Stimulated activated CD8-positive, alpha-beta memory T cell treated with anti-CD3 and anti-CD28 coated beads, Interleukin-7, amount 100 ng/mL, for 48 hours (primary cell): ENCODE measurements at places on chromosomes 16 and 17.

DNA sequence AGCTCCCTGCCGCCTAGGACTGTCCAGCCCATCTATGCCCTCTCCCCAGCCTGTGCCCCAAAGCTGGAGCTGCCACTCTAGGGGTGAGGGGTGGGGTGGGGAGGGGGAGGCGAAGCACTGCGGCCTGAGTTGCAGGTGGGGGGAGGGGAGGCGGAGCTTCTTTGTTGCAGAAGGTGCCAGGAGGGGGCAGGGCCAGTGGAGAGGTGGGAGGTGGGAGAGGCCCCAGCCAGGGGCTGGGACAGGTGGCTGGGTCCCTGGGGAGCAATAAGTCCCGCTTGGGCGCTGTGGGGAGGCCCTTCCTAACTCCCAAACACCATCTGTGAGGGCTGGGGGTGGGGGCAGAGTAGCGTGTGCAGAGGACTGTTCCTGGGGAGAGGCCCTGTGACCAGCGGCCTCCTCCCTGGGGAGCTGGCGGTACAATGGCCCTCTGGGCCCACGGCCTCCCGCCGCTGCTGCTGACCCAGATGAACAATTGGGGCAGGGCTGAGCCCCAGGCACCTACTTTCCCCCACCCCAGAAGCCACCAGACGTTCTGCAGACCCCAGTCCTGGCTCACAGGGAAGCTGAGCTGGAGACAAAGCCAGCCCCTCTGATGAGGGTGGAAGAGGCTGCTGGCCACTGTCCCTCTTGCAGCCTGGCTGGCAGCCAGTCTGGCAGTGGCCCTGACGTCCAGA lies 2.2 kb upstream of the NTN3 start:
- no peak for DNase-seq

- DNase-seq, result no peak
Observed at GRCh38 chr16:15599303-15600070, 43.5 kb downstream of the MARF1 start.

GRCh38 chr16:16108759-16109158 lies 114.5 kb downstream of the ABCC6 start:
- no peak for DNase-seq

DNA sequence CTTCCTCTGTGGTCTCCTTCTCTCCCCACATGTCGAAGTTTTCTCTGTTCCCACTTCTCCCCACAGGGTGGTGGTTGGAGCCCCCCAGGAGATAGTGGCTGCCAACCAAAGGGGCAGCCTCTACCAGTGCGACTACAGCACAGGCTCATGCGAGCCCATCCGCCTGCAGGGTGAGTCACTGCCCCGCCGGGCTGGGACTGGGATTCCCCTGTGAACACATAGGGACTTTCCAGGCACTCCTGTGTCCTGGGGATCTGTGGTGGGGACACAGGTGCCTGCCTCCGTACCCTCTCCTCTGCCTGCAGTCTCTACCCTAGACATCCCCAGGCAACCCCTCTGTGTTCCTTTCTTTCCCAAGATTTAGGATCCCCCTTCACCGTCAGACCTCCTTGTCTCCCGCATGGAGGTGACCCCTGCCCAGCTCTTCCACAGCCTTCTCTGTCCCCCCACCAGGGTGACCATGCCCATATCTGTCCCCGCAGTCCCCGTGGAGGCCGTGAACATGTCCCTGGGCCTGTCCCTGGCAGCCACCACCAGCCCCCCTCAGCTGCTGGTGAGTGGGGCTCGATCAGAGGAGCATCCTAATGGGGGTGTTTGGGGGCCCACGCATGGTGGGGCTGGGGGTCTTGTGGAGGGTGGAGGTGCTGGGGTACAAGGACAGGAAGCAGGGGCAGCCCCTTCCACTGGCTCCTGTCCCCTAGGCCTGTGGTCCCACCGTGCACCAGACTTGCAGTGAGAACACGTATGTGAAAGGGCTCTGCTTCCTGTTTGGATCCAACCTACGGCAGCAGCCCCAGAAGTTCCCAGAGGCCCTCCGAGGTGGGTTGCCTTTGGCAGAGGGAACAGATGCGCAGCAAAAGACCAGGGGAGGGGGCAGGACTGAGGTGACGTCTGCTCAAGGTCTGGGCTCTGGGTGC lies 5.8 kb downstream of the ITGAM start:
- peak; percentile 83 for DNase-seq

DNA sequence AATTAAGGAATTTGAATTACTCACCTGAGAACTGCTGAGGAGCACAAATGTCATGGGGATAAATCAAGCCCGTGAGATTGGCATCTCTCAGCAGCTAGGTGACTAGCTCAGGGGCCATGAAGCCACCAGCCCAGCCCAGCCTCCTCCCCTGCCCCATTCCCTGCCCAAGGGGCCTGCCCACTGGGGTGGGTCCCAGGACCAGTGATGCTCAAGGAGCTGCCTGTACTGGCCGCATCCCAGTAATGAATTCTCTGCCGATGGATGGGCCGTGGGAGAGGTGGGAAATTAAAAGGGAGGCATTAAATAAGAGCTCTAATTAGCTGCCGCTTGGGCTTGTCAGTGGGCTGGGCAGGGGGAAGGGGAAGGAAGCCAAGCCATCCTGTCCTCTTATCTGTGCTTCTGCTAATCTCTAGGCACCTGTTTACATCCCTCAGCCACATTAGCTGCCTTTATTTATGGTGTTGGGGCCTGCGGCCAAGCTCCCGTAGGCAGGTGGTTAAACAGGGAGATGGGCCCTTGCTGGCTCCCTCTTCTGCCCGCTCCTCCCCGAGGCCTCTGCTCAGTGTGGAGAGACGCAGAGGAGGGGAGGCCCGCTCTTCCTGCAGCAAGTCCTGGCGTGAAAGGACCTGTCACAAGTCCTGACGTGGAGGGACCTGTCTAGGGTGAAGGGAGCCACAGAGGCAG lies 48.8 kb downstream of the PIPOX start:
- DNase-seq, result no peak

GRCh38 chr17:45370949-45371413 lies 54.2 kb upstream of the MAP3K14 start:
- DNase-seq, result no peak

GRCh38 chr17:6066183-6066948 lies 3.8 kb upstream of the WSCD1 start:
- no peak for DNase-seq

DNA sequence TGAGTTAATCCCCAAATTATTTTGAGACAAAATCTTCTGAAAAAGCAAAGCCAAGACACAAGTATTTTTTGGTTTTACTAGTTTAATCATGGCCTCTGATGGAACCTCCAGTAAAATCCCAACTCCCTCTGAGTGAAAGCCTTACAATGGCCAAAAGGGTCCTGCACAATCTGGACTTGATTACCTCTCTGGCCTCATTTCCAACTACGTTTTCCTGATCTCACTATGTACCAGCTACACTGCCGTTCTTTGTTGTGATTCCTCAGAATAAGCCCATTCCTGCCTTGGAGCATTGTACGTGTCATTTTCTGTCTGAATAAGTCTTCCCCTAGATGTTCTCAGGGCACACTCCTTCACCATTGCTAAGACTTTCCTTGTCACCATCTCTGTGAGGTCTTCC lies 37.3 kb downstream of the SPOP start:
- no peak for DNase-seq

DNA sequence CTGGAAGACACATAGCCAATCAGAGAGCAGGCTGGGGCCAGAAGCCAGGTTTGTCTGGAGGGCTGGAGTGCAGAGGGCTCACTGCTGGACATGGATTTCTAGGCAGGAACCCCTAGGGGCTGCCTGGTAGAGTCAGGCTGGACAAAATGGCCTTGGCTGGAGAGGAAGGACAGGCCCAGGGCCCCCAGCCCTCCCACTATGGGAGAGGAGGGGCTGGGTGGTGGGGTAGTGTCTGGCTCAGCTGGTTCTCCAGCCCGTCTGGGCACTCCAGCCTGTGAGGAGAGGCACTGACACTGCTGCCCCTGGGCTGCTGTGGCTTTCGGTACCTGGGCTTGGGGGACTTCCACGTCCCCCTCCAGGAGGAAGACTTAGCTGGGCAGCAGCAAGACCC lies 21.7 kb upstream of the DOK4 start:
- no peak for DNase-seq

- no peak for DNase-seq
Observed at GRCh38 chr16:75236736-75237397, 14.6 kb downstream of the BCAR1 start.

- no peak for DNase-seq
Observed at GRCh38 chr17:33492731-33493265, 199.7 kb upstream of the ASIC2 start.

- no peak for DNase-seq
Observed at GRCh38 chr17:57121308-57122042, 36.4 kb downstream of the AKAP1 start.

DNA sequence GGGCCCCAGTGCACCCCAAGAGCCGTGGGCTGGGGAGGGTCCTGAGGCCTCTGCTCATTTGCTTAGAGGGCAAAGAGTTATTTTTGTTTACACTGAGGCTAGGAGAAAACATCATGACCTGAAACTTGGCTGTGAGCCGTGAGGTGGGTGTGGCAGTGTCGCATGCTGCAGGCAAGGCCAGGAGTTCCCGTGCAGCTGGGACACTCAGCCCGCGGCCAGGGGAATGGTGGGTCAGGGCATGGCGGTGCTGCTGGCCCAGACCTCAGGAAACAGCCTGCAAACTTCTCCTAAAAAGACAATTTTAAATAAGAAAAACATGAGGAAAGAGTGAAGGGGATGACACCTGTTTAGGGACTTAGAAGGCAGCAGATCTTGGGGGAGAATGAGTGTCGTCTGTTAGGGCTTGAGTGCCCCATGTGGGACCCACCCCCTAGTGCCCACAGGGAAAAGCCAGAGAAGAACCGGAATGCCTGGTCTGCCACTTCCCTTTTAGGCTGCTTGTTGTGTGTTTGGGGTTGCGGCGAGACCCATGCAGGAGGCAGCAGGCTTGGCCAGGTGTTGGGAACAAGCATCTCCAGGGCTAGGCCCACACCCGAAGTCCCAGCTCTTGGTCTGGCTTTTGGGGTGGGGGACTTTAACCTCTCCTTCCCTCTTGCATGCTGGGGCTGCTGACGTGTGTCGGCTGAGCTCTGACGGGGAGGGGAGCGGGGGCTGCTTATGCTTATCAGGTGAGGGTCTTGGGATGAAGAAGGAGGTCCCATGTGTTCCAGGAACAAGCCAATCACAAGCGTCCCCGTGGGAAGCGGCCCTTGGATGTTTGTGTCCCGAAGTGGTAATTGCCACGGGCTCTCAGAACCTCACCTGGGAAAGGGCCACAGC lies 80.9 kb upstream of the GNG13 start:
- DNase-seq, result no peak

DNA sequence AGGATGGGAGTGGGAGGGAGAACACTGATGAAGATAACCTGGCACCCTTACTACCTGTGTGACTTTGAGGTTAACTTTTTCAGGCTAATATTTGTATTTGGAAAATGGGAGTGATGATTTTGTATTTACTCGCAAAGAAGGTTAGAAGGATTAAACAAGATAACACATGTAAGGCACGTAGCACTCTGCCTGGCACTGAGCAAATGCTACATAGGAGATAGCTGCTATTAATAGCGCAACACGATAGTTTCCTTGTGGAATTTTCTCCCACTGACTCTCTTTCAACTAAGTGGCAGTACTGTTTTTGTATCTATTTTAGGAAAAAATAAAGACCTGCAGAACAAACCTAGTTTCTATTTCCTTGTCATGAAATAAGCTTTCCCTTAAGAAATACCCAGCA lies 15.4 kb upstream of the KCNJ16 start:
- no peak for DNase-seq

DNA sequence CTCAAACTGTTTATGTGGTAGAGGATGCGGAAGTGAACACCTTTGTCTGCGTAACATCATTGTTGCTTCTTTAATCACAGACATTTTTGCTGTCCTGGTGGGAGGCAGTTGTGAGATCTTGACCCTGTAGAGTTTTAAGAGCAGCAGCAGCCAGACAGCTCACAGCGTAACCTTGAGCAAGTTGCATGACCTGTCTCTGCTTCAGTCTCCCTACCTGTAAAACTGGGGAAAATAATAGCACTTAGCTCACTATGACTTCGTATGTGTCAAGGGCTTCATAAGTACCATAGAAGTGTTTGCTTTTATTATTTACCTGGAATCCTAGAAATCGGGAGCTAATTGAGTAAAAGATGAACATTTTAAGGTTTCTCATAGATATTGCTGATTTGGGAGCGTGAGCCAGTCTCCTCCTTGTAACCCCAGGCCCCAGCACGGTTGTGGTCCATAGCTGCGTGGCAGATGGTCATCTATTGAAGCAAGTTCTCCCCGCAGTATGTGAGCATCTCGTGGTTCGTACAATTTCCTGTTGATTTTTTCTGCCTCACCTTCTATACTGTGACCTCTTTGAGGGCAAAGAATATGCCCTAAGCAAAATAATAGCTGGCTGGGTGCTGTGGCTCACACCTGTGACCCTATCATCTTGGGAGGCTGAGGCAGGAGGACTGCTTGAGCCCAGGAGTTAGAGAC lies 34.4 kb downstream of the GPRC5B start:
- no peak for DNase-seq

GRCh38 chr16:69894676-69895075 lies 56.5 kb upstream of the CLEC18A start:
- no peak for DNase-seq

DNA sequence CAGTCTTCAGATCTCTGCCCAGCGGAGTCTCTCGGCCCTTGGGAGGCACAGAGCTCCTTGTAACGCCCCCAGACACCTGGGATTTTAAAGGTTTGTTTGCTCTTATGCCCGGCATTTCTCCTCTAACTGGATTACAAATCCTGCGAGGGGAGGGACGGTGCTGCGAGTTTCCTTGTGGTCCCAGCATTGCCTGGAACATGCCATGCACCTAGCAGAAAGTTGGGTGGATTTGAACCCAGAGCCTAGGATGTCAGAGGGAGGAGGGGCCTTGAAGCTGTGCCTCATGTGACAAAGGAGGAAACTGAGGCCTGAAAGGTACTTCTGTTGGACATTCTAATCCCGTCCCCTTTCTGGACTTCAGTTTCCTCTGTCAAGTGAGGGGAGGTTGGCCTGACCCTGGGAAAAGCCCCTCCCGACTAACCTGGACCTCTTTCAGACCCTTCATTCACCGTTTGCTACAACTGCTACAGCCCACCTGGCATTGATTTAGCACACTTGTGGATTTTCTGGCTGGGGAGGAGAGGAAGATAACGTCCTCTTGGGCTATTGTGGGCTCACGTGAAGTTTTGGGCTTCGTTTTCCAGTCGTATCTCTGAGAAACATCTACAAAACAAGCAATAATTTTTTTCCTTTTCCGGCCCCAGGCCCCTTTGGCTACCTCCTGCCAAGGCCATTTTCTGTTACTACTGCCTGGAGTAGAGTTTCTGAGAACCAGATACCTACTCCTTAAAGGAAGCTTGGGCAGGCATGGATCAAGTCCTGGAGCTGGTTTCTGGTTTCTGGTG lies 30.9 kb downstream of the MRC2 start:
- DNase-seq, result no peak

- DNase-seq, result no peak
Observed at GRCh38 chr17:38697061-38697820, 7.8 kb upstream of the MLLT6 start.
